ENCODE measurements at places on chromosomes 4 and X.

GRCh38 chr4:165656829-165657490 lies 216.1 kb upstream of the TLL1 start:
- DNase-seq = no peak

GRCh38 chrX:22389556-22390179 lies 117.0 kb downstream of the CBLL2 start:
- DNase-seq = peak; percentile 4

- DNase-seq = no peak
Observed at GRCh38 chrX:71935476-71935875, 24.8 kb downstream of the NHSL2 start.

DNA sequence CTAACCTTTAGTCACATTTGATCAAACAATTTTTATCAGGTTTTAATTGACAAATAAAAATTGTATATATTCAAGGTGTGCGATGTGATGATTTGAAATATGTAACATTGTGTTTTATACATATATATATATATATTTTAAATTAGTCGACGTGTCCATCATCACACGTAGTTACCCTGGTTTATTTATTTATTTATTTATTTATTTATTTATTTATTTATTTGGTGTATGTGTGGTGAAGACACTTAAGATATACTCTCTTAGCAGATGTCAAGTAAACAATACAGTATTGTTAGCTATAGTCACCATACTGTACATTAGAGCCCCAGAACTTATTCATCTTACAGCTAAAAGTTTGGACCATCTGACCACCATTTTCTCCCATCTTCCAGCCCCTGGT lies 224.9 kb upstream of the HHIP start:
- no peak for DNase-seq

GRCh38 chrX:102883491-102883890 lies 53.6 kb upstream of the RAB40AL start:
- no peak for DNase-seq

DNA sequence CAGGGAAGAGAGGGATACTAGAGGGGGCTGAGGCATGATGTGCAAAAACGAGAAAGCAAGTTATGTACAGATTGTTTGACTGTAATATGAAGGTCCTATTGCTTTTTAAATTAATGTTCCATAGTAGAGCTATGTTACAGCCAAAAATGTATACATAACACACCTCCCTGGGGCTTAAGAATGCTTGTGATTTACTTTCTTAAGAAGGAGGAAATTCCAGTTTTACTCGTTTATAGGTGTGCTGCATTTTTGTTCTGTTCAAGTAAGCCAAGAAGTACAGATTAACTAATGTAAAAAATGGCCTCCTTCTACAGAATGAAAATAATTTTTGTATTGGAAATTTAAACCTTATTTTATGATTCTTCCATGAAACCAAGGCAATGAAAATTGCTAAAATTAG lies 614.4 kb upstream of the NR3C2 start:
- no peak for DNase-seq

- peak; percentile 47 for DNase-seq
Observed at GRCh38 chr4:86496094-86497080, 97.7 kb upstream of the PTPN13 start.

DNA sequence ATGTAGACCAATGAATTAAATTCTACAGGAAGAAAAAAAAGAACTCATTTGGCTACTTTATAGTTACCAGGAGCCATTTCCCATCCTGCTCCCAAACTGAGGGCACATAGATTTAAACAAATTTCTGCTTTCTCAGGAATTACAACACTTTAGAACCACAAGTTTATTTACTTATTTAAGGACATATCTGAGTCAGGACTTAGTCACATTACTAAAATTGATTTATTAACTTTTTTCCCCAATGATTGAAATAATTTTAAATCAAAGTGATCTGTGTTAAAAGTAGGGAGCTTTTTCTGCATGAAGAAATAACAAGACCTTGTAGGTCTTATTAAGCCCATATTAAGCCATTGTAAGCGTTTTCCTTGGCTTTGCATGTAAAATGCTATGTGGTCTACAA lies 291.0 kb upstream of the HAND2 start:
- no peak for DNase-seq

- DNase-seq = peak; percentile 47
Observed at GRCh38 chrX:40471965-40472648, 108.7 kb upstream of the ATP6AP2 start.

DNA sequence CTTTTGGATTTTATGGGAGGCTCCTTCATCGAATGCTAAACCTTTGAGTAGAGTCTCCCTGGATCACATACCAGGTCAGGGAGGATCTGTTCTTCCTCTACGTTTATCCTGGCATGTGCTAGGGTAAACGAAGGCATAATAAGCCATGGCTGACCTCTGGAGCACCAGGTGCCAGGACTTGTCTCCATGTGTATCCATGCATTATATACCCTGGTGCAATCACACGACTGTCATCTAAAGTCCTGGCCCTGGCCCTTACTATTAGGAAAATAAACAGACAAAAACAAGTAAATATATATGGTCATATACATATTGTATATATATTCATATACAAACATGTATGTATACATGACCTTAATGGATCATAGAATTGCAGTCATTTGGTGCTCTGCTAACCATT lies 21.2 kb downstream of the EREG start:
- DNase-seq = no peak

DNA sequence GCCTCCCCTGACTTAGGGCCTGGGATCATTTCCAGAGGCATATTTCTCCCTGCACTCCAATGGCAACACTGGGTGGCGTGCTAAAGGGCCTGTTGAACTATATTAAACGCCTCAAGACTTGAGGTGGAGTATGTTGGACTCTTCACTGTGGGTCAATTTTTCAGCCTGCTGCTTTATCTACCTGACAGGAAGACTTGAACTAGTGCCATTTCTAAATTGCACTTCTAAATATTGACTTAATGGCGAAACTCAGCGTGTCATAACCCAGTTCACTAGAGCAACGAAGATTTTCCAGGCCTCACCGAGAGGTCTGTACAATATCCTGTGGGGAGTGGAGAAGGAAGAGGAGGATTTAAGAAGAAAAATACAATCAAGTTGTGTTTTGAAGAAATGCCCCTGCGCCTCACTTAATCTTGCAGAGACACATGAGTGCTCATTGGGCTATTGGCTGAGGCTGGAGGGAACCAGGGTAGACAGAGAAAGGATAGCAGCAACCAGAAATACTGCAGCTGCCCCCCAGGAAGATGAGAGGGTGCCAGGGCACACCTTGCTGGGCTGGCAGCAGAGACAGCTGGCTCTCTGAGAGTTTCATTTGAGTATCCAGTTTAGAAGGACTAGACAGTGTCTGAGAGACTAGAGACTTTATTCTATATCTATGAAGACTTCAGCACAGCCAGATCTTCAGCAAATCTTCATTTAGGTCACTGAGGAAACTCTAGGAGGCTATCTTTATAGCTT lies 67.4 kb downstream of the ENPP6 start:
- no peak for DNase-seq

DNA sequence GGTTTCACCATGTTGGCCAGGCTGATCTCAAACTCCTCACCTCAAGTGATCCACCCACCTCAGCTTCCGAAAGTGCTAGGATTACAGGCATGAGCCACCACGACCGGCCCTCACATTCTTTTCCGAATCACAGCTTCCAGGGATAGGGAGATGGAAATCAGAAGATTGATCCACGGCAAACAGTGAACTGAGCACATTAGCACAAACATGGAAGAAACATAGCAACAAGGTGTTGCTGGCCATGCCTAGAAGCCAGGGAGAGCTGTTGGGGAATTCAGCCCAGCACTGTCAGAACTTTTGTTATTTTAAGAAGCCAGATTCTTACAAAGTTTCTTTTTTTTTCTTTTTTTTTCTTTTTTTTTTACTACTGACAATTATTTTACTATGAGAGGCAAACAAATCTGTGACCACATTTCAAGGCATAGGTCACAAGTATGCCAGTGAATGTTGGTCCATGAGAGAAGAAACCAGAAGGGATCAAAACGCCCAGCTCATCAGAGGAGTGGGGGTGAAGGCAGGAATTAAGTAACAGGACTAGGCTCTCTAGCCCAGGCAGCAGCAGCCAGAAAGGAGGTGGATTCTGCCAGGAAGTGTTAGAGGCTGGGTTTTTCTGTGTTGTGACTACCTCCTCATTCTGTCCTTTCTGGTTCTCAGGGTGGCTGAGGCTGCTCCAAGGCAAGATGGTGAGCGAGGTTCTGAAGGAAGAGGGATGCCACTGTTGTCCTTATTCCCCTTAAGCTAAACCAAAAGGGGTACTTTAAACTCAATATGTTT lies 44.1 kb downstream of the TEC start:
- no peak for DNase-seq

GRCh38 chr4:81214881-81215868 lies at the start of gene PRKG2:
Gene PRKG2, minus strand, starts transcription at chr4:81215222. Its CDS starts 10,175 bp downstream, at chr4:81205047.
- DNase-seq = peak; percentile 36

GRCh38 chrX:76931518-76931917 lies 504.0 kb downstream of the MAGEE1 start:
- DNase-seq = no peak

GRCh38 chr4:1047106-1047975 lies 35.9 kb downstream of the FGFRL1 start:
- DNase-seq = no peak

- DNase-seq = no peak
Observed at GRCh38 chr4:183416879-183417755, 27.3 kb upstream of the CDKN2AIP start.

GRCh38 chr4:165203541-165204461 lies 3.6 kb upstream of the KLHL2 start:
- DNase-seq = no peak

DNA sequence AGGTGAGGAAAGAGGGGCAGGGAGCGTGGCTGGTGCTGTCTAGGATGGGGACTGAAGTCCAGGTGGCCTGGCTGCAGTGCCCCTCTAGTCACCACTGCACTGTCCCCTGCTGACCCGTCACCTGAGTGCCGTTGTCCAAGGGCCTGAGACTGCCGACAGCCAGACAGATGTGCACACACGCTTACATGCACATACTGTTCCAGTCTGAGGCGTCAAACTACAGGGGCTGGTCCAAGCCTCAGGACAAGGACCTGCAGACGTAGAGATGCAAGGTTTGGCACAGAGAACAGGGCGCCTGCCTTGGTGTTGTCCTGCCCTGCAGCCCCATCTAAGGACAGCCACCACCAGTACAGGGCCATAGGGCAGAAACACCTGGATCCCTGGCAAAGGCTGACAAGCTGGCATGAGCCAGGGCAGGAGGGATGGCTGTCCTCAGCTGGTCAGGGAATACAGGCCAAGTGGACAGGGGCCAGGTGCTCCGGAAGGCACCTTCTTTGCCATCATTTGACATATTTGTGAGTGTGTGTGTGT lies 1.7 kb downstream of the SLC2A9 start:
- no peak for DNase-seq

DNA sequence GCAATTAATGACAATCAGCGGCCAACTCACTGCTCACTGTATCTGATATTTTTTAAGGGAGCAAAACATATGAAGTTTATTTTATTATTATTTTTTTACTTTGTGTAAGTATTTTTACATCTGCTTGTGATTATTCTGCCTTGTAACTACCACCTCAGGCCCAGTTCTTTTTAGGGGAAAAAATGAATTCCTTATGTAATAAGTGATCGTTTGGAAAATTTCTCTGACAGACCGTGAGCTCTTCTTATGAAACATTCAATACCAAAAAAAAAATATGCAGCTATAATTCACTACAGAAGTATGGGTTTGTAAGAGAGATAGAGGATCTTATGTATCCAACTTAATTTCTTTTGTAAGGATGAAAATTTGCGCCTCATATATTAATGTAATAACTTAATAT lies 33.5 kb upstream of the STOX2 start:
- no peak for DNase-seq

DNA sequence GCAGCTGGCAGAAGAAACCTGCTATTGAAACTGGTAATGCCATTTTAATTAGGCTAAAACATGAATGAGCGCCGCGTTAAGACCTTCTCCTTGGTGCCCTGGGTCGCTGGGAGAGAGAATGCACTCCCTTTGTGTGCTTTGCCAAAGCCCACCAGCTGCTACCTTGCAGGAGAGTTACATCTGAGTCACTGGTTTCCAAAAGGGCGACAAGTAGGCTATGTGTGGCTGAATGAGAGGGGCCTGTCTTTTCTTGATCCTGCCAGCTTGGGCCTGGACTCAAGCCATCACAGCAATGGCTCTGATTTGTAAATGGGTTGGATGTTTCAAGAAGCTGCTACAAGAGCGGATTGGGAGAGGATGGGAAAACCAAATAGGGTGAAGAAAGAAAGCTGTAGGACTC lies 81.5 kb downstream of the NHS start:
- DNase-seq = no peak

- DNase-seq = no peak
Observed at GRCh38 chr4:76060506-76060905, 14.0 kb upstream of the ART3 start.

- DNase-seq = no peak
Observed at GRCh38 chr4:182369211-182369610, 126.0 kb downstream of the TENM3 start.

DNA sequence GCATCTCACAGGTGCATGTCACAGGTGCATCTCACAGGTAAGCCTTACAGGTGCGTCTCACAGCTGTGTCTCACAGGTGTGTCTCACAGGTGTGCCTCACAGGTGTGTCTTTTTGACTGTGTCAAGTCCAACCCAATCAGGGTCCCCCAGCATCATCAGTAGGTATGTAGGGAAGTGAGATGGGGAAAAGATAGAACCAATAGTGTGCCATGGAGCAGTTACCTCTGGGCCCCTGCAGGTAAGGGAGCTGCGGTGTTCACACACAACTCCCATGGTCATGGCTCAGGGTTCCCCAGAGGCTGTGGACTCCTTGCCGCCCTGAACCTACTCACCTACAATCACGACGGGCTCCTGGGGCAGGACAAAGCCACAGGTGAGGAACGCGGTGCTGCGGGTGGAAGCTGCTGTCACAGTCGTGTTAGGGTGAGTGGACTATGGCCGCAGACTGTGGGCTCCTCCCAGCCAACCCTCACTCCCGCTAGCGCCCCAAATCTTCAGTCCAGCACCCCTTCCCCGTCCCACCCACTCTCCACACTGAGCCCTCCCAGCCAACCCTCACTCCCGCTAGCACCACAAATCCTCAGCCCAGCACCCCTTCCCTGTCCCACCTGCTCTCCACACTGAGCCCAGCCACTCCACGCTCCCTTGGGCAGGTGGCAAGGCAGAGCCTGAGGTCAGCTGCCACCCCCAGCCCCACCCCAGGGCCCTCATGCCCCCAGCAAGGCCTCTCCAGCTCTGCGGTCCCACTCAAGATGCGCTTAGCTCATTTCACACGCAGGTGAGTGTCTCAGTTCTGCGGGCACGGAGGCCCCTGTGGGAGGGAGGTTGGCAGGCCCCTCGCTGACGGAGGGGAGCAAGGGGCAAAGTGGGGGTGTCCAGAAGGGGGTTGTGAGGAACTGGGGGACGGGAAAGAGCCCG lies 2.1 kb upstream of the PDE6B start:
- DNase-seq = no peak
